ELR (cell line): ENCODE measurements at places on chromosomes 5 and 9.

- no peak for DNase-seq
Measured at GRCh38 chr5:172670444-172670843, 29.4 kb downstream of the NEURL1B start.

DNA sequence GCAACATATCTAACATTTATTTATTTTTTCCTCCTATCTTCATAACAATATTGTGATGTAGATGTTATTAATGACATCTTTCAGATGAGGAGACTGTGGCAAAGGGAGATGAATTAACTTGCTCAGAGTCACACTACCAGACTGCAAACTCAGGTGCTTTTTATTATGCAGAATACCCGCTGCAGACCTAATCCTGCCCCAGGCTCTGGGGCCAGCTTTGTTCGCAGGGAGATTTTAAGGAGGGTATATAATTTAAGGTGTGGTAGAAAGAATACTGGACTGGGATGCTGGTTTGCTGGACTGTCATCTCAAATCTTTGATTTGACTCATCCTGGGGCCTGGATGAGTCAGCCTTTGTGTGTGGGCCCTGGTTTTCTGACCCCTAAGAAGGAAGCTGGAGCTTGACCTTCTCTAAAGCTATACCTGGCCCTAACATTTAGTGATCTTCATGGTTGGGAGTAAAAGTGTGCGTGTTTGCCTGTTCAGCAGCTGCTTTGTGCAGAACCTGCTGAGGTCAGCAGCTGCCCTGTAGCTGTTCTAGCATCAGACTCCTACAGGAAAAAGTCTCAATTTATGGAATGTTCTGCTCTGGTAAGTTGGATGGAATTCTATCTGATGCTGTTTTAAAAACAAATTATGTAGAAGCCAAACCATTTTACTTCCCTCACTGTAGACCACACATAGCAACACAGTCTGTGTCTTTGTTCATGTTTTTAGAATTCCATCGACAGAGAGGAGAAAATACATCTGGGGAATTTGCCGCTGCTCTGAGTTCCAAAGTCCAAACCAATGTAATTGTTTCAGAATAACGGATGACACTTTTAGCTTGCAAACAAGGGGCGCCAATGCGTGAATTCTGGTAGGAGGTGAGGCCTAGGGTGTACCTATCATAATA, 4.5 kb downstream of the SLC36A1 start:
- peak; percentile 71 for DNase-seq

GRCh38 chr5:57777174-57777581, 294.6 kb upstream of the ACTBL2 start:
- DNase-seq: peak; percentile 10

DNA sequence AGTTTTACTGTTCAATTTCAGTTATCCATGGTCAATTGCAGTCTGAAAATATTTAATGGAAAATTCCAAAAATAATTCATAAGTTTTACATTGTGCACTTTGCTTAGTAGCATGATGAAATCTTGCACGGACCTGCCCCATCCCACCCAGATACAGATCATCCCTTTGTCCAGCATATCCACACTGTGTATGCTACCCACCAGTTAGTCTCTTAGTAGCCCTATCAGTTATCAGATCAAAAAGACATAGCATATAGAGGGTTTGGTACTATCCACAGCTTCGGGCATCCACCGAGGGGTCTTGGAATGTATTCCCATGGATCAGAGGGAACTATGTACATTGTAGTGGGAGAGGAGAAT, 97.7 kb downstream of the SLC44A1 start:
- DNase-seq: no peak

DNA sequence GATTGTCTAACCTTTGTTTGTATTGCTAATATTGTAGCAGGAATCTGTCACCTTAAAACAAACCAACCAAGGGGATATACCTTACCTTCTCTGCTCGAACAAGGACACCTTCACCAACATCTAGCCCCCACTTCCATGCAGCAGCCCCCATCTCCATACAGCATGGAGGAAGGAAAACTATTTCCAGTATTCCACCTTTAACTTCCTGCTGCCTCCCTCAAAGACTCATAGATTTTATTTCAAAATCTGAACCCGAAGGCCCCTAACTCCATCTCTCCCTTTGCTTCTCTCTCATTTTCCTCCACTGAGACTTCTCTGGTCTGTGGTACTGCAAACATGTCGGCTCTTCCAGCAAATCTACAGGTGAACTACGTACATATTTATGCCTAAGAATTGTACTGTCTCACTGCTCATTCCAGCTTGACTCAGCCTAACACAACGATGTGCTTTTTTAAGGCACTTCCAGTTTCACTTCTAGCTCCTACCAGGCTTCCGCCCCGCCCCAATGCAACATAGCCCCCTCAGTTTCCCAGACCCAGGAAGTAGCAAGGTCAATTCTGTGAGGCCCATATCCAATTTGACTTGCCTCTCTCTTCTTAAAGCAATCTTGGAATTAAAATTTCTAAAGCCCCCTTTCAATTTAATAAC, 70.7 kb upstream of the RNF38 start:
- DNase-seq: peak; percentile 86

DNA sequence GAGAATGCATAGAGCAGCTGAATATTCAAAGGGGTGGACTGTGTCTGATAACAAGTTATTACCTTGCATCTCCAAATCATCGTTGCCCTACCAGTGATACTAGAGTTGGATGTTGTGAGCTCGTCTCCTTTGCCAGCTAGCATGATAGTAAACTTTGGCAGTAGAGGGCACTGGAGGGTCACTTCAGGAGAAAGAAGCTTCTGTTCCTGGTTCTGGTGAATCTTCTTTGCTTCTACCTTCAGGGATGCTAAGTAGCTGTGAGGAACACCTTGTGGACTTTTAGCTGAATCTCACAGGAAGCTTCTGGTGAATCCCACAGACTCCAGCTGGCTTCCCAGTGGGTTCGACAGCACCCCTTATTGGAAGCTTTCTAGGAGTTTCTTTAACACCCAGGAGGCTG, 626.6 kb upstream of the SGCD start:
- no peak for DNase-seq

DNA sequence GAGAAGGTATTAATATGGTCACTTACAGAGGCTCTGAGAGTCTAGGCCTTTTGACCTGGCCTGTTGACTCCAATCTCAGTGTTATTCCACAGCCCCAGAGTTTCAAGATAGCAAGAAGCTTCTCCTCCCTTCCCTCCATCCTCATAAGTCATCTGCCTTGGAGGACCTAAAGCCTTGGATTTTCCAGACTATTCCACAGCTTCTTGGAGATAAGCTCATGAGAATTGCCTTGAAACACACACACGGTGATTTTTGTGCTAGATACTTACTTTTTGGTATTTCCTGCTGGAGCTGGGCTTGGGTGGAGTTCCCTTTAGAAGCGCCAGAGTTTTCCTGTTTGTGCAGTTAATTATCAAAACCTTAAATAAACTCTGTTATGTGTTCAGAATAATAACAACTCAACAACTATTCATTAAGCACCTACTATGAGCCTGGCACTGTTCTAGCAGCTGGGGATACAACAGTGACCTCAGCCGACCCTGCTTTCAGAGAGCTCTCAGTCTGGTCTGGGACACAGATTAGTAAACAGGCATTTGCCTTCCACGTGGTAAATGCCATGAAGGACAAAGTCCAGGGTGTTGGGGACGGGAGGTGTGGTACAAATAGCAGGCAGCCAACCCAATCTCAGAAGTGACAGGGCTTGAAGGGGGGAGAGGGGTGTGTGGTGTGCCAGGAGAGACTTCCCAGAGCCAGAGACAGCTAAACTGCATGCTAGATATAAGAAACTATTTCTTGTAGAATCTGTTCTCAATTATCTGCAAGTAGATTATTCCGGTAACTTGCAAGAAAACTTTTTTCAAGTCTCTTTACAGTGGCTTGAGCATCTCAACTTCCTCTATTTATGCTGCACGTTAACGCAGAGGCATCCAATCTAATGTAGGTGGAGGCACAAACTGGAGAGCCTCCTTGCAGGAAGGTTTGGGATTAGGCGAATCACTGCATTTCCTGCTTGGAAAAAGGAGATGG, 55.9 kb upstream of the KLF9 start:
- no peak for DNase-seq

DNA sequence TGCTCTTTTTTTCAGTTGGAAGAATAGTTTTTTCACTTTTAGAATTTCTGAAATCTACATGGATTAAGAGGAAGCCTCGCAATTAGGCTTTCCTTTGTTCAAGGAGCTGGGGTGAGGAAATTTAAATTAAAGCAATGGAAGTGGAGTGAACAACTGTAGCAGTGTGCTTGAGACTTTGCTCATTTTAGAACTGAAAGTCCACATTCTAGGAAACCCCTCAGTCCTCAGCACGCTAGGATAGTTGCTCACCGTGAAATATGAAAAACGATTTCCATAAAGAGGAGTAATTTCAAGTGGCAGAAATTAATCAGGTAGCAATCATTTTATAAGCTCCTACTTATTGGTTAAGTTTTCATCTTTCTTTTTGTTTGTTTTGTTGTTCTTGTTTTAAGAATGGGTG, 243.0 kb upstream of the ITGA1 start:
- DNase-seq: no peak

GRCh38 chr5:1515921-1516571, 7.7 kb downstream of the LPCAT1 start:
- peak; percentile 58 for DNase-seq

- DNase-seq: no peak
Measured at GRCh38 chr5:15116996-15117395, 245.4 kb upstream of the ANKH start.

DNA sequence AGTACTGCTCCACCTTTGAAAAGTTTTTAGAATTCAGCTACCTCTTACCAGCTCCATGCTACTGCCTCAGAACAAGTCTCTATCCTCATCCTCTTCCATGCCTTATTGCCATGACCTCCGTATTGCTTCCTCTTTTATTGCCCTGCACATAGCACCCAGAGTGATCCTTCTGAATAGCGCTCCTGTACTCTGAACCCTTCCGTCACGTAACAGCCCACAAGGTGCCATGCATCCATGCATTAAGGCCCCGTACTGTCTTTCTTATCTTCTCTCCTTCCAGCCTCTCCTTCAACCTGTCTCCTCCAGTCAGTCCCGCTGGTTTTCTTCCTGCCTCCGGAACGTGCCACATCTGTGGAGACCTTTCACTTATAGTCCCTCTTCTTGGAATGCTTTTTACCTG, 273.3 kb upstream of the SEMA6A start:
- DNase-seq: no peak

- DNase-seq: no peak
Measured at GRCh38 chr9:32161209-32161608, 223.2 kb upstream of the ACO1 start.
